Neural progenitor cell (in vitro differentiated cells): ENCODE measurements at places on chromosomes 7 and 10. TPM values are rescaled to one million over a fixed set of nuclear protein-coding genes. Genes with fewer than 3 reads are reported as not detected.

The AGBL3 gene
- 0.58 and 2.1 TPM in 2 replicates for total RNA-seq

The SPOCK2 gene
- total RNA-seq, result 1.9 and 3.2 TPM in 2 replicates

GRCh38 chr7:18799899-18800298 is 304.4 kb downstream of the HDAC9 start:
- no peaks in the 10 kb centered on the region for H3K27me3 ChIP-seq
- no peaks in the 10 kb centered on the region for H3K4me1 ChIP-seq
- no peaks in the 10 kb centered on the region for H3K36me3 ChIP-seq
- H3K4me3 ChIP-seq, result no peak overlapping the region

GRCh38 chr7:27923642-27923980 is 183.6 kb downstream of the TAX1BP1 start:
- no peak overlapping the region for H3K27ac ChIP-seq
- H3K4me3 ChIP-seq, result no peak overlapping the region
- no peaks in the 10 kb centered on the region for H3K36me3 ChIP-seq
- no peak for DNase-seq

GRCh38 chr7:127976056-127976737 is 55.0 kb downstream of the LRRC4 start:
- peak overlapping the region; percentile 92 for H3K27ac ChIP-seq
- H3K4me3 ChIP-seq, result peak overlapping the region; percentile 18
- DNase-seq, result peak; percentile 77
- no peaks in the 10 kb centered on the region for H3K36me3 ChIP-seq
- peaks cover 50% of the 10 kb centered on the region for H3K4me1 ChIP-seq
- no peaks in the 10 kb centered on the region for H3K27me3 ChIP-seq

The EZH2 gene
- 86.7 and 112 TPM in 2 replicates for total RNA-seq

The CYP2E1 gene
- 0.36 and 0.50 TPM in 2 replicates for total RNA-seq

The NEUROG3 gene
- total RNA-seq, result not detected in 2 replicates

The GJD4 gene
- total RNA-seq, result not detected in 2 replicates

DNA sequence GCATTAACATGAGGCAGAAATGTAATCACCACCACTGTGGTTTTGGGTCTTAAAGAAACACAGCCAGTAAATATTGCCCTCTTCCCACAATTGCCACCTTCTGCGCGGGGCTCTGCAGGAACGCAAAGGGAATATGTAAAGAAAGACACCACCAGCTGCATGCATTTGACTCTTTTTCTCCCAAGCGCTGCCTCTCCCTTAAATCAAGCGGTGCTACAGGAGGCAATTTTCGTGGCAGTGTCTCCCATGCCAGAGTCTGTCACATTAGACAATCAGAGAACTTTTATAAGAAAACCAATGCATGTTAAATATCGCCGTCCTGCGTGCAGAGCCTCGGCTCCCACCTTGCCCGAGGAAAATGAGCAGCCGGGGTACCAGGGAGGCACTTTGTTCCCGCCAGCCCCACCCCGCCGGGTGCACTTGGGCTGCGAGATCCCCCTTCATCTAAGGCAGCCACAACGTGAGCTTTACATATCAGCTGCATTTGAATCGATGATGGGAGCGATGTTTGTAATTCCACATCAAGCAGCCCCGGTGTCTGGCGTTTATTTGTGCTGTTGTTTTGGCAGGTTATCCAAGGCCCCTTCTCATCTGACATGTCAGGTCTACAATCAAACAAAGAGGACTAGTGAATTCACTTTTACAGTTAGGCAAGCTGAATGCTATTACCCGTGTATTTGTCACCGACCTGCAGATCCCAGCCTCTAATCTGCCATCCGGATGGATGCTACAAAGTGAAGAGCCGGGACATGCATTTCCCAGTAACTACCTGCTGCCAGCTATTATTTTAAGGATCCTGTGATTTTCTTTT is 72.3 kb upstream of the MGMT start:
- H3K4me1 ChIP-seq, result peaks cover 24% of the 10 kb centered on the region
- H3K36me3 ChIP-seq, result no peaks in the 10 kb centered on the region

DNA sequence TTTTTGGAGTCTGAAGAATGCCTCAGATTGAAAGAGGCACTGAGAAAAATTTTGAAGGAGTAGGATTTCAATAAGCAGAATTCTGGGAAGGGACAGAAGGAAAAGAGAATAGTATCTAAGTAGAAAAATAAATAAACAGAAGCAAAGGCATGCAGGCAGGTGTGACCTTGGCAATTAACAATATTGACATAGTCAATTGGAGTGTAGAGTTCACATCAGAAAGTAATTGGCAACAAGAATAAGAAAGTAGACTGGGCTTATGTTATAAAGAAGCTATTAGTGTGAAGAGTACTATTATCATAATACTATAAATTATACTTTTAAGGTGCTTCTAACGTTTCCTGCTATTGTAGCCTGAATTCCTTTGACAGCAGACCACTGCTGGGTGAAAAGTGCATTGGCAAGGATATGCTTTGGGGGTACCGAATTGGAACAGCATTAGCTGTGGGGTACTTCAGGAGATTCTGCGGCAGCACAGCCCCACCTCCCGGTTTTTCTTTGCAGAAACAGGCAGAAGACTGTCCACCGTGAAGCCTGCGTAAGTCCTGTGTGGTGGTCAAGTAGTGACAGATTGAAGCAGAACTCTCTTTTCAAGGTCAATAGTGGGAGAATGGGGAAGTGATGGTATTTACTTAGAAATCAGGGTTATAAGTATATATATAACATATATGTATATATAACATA is 357.0 kb downstream of the THSD7A start:
- no peaks in the 10 kb centered on the region for H3K4me1 ChIP-seq
- DNase-seq, result no peak
- no peaks in the 10 kb centered on the region for H3K27me3 ChIP-seq
- no peaks in the 10 kb centered on the region for H3K36me3 ChIP-seq
- no peak overlapping the region for H3K4me3 ChIP-seq

The HOXA2 gene
- total RNA-seq, result not detected in 2 replicates

- H3K27ac ChIP-seq, result no peak overlapping the region
- no peaks in the 10 kb centered on the region for H3K4me1 ChIP-seq
- DNase-seq, result no peak
Measured at GRCh38 chr10:132659206-132660091, 121.9 kb downstream of the INPP5A start.

DNA sequence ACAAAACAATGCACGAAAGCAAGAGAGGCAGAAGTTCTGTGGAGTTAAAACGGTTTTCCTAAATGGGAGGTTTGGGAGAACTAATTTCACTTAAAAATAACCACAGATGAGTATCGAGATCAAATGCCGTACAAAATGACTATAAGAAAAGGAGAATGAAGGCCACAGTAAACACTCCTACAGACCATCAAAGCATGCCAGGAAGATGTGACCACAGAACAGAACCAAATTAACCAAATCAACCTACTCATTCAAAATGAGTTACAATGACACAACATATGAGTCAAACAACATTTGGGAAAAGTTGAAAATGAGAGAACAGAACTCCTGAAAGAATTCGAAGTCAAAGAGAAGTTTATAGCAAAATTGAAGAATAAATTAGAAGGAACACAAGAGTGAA is 24.3 kb upstream of the DOCK1 start:
- no peaks in the 10 kb centered on the region for H3K27me3 ChIP-seq
- H3K4me1 ChIP-seq, result peaks cover 19% of the 10 kb centered on the region
- no peaks in the 10 kb centered on the region for H3K36me3 ChIP-seq
- H3K4me3 ChIP-seq, result no peak overlapping the region

DNA sequence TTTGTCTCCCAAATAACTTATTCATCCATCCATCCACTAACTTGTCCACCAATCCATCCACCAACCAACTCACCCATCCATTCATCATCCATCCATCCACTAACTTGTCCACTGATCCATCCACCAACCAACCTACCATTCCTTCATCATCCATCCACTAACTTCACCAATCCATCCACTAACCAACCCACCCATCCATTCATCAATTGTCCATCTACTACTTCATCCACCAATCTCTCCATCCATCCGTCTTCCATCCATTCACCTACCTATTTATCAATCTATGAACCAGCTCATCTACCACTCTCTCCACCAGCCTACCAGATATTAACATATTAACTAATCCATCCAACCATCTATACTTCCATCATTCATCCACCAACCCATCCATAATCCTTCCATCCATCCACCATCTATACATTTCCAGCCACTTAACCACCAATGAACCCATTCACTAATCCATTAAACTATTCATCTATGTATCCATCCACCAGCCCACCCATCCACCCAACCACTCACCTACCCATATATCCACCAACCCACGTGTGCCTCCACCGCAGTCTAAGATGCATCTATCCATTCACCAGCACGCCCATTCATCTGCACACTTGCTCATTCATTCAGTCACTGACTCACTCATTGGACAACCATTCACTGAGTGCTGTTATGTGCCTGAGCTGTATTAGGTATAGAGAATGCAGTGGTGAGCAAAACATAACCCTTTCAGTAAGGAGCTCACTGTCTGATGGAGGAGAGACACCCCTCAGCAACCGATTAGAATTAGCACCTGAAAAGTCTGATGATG is 19.8 kb upstream of the TBL2 start:
- H3K36me3 ChIP-seq, result no peaks in the 10 kb centered on the region
- peaks cover 13% of the 10 kb centered on the region for H3K4me1 ChIP-seq
- H3K27ac ChIP-seq, result no peak overlapping the region
- H3K4me3 ChIP-seq, result no peak overlapping the region
- no peaks in the 10 kb centered on the region for H3K27me3 ChIP-seq
- no peak for DNase-seq

DNA sequence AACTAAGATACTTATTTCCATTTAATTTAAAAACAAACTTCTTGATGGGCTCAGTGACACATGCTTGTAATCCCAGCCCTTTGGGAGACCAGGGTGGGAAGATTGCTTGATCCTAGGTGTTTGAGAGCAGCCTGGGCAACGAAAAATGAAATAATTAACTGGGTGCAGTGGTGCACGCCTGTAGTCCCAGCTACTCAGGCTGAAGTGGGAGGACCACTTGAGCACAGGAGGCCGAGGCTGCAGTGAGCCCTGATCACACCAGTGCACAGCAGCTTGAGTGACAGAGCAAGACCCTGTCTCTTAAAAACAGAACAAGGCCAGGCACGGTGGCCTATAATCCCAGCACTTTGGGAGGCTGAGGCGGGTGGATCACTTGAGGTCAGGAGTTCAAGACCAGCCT is 37.4 kb downstream of the AVL9 start:
- H3K36me3 ChIP-seq, result no peaks in the 10 kb centered on the region
- no peaks in the 10 kb centered on the region for H3K27me3 ChIP-seq
- no peak overlapping the region for H3K27ac ChIP-seq
- H3K4me1 ChIP-seq, result no peaks in the 10 kb centered on the region

DNA sequence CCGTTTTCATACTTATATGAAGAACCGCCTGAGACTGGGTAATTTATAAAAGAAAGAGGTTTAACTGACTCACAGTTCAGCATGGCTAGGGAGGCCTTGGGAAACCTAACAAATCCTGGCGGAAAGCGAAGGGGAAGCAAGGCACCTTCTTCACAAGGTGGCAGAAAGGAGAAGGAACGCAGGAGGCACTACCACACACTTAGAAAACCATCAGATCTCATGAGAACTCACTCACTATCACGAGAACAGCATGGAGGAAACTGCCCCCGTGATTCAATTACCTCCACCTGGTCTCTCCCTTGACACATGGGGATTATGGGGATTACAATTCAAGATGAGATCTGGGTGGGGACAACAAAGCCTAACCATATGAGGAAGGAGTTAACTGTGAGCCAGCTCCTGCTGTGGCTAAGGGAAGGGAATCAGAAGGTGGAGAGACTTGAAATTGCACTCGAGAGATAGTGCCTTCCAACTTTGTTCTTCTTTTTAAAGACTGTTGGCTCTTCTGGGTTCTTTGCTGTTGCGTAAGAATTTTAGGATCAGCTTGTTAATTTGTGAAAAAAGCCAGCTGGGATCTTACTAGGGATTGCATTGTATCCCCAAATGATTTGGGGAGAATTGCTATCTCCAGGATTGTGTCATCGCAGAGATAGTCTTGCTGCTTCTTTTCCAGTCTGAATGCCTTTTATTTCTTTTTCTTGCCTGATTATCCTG is 21.0 kb downstream of the OPTN start:
- H3K4me1 ChIP-seq, result peaks cover 12% of the 10 kb centered on the region
- H3K27ac ChIP-seq, result no peak overlapping the region
- no peaks in the 10 kb centered on the region for H3K36me3 ChIP-seq
- no peak for DNase-seq
- no peak overlapping the region for H3K4me3 ChIP-seq

The CALML5 gene
- not detected in 2 replicates for total RNA-seq

DNA sequence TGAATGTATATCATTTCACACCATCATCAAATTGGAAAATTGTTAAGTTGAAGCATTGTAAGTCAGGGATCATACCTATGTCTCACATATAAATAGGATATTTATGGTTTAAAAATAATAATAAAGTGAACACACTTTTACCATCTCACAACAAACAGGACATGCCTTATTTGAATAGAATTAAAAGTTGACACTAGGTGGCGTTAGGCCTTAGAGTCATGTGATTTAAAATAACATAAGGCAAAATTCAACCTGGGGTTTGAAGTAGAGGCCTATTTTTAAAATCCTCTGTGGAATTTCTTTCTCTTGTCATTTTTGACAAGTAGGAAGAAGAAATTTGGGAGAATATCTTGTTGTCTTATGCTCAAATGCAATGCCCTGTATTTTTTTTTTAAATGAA is 184.7 kb upstream of the PCDH15 start:
- peak; percentile 49 for DNase-seq
- no peaks in the 10 kb centered on the region for H3K4me1 ChIP-seq
- no peak overlapping the region for H3K27ac ChIP-seq
- no peak overlapping the region for H3K4me3 ChIP-seq
- H3K27me3 ChIP-seq, result no peaks in the 10 kb centered on the region

DNA sequence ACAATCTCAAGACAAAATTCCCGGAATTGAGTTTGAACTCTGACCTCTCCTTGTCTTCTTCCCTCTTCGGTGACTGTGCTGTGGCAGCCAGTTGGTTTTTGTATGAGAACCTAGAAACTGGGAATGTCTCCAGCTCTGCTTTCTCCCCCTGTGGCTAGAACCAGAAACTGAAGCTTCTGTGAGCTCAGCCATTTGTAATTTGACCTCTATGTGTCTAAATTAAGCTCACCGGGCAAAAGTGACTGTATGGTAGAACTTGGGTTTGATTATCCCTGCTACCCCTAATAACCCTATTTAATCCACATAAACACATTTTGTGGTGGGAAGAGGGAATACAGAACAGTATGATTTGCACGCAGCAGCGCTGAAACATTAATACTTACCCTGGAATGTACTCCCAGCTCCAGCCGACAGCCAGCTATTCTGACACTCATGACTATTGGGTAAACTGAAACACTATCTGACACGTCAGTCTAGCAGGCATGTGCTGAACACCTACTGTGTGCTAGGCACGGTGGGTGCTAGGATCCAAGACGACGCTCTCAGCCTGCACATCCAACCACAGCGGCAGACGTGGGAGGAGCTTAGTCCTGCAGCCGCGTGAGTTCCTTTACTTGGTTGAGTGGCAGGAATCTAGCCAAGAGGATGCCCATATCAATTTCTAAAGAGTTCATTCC is 324.8 kb downstream of the SFMBT2 start:
- H3K27ac ChIP-seq, result no peak overlapping the region
- H3K36me3 ChIP-seq, result no peaks in the 10 kb centered on the region
- no peaks in the 10 kb centered on the region for H3K27me3 ChIP-seq
- no peak overlapping the region for H3K4me3 ChIP-seq
- peak; percentile 51 for DNase-seq
- H3K4me1 ChIP-seq, result peaks cover 25% of the 10 kb centered on the region

The BICC1 gene
- total RNA-seq, result 0.25 and 0.41 TPM in 2 replicates
